ENCODE measurements at places on chromosomes 7 and 10. TPM values are rescaled to one million over a fixed set of nuclear protein-coding genes. Genes with fewer than 3 reads are reported as not detected.

GRCh38 chr7:6479067-6479466, 31.3 kb upstream of the DAGLB start:
- DNase-seq: no peak

The GPER1 gene
- not detected for total RNA-seq

DNA sequence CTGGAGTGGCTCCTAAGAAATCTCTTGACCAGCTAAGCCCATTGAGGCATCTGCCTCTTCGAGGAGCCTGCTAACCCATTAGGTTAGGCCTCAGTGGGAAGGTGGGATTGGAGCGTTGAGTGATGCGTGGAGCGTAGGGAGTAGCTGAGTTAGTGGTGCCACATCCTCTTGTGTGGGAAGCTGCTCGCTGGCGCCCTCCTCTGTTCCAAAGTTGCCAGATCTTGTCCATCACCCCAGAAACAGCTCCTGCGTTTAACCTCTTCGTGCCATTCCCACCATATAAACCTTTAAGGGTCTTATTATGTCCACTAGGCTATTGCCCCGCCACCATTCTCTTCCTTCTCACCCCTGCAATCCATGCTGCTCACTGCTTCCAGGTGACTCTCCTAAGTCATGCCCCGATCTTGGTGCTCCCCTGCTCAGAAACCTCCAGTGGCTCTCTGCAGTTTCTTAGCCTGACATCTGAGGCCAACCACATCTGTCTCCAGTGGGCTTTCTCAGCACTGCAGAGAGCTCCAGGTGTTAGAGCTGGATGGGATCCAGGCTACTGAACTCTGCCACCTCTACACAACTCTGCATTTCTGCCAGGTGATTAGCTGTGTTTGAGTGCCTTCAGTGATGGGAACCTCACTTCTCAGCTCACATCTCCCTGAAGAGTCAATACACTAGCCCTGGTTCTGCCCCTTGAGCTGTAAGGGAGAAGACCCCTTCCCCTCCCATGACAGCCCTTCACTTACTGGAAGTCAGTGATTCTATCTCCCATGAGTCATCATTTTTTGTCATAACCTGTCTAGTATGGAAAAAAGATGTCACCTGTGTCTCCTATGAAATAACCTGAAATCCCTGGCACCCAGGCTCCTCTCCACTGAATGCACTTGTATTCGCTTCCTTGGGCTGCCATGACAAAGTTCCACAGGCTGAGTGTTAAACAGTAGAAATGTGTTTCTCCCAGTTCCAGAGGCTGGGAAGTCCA, 65.0 kb upstream of the FGFR2 start:
- DNase-seq: no peak

The ST7 gene
- 4.5 TPM for total RNA-seq

- DNase-seq: peak; percentile 12
Observed at GRCh38 chr7:65798111-65799075, 74.5 kb upstream of the VKORC1L1 start.

DNA sequence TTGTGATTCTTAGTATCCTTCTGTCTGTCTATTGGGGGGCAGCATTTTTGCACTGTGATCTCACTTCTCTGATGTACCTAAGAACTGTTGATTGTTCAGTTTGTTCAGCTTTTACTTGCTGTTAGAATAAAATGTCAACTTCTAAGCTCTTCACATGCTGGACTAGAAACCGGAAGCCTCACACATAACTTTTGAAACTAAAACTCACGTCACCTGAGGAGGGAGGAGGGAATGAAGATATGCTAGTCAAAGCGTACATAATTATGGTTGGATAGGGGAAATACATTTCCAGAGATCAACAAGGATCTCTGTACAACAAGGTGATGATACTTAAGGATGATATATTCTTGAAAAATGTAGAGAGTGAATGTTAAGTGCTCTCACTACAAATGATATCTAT, 609.7 kb downstream of the INHBA start:
- DNase-seq: no peak

DNA sequence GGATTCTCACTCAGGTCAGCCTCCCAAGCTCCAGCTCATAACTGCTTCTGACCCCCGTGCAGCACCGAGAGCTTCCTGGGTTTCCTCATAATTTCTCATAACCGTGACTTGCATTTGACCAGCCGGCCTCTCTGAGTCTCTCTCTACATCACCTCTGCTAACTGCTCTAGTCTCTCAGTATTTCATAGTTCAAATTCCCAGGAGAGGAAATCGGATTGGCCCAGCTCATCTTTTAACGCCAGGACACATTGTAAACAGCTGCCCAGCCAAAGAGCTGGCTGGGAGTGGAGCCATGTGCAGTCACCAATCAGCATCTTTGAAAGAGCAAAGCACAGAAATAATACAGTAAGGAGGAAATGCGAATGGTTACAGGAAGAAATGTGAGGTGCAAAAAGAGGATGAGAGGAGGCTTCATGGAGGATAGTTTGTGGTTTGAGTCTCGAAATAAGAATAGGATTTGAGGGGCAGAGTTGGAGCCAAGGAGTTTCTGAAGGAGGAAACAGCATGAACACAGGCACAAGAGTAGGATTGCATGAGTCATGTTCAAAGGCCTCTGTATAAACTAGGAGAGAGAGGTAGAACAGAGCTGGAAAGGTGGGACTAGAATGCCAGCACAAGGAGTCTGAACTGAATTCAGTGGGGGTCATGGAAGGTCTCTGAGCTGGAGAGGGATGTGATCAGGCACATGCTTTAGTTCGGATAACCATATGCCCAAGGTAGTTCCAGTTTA, 15.2 kb upstream of the LBX1 start:
- DNase-seq: no peak

GRCh38 chr7:116417593-116418345, 81.8 kb upstream of the CAV2 start:
- DNase-seq: no peak

DNA sequence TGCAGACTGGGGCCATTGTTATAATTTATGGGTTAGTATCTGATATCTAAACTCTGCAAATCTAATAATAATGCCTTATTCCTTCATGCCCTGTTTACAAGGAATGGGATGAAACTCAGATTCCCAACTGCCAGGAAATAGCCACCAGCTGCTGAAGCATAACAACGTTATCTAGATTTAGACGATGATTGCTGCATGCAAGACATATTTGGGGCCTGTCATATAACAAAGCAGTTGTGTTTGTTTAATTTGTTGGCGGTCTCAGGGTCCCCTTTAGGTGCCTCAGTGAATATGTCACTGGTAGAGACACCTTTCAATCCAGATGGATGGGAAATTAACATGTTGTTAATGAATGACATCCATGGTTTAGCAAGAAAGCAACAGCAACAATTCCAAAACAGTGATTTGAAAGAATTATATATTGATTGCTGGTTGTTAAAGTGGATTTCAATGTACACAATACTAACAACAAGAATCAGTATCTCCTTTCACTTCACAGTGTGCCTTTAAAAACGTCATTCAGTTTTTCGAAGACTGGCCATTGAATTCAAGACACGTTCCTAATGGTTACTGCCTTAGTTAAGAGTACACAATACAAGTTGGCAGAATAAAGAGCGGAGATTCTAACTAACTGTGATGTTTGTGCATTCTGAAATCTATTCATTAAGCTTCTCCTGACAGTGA, 860.6 kb upstream of the CELF2 start:
- DNase-seq: no peak

DNA sequence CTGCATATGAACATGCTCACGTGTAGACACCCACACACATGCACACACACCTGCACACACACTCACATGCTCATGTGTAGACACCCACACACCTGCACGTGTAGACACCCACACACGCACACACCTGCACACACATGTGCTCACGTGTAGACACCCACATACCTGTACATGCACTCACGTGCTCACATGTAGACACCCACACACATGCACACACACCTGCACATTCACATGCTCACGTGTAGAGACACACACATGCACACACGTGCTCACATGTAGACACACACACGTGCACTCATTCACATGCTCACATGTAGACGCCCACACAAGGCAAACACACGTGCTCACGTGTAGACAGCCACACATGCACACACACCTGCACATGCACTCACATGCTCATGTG, 275.8 kb downstream of the PTPRN2 start:
- DNase-seq: no peak

The MYL10 gene
- total RNA-seq: not detected

DNA sequence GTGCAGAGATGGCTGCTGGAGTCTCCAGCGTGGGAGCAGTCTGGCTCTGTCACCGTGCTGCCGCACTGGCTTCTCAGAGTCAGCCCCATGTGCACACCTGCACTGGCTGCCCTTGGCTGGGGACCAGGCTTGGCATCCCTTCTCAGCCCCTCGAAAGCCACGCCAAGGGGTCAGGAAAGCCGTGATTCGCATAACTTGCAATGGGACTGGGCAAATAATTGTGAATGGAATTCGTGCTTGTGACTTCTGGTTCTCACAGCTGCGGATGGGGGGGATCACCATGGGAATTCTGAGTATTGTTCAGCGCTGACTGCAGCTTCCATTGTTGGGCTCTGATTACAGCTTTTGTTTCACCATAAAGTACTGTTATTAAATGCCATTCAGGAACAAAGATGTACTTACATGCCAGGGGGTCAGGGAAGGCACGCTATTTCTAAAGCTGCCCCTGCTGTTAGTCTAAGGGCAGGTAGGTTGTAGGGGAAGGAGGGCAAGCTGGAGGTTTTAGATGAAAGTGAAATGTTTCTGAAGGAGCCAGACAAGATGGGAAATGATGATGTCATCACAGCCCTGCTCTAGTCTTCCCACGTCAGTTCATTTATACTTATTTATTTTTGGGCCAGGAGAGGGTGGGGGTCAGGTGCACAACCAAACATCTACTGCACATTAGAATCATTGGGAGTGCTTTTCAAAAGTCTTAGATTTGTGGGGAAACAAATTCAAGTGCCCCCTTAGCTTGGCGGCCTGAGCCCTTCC, 5.8 kb upstream of the PLEKHA1 start:
- no peak for DNase-seq

DNA sequence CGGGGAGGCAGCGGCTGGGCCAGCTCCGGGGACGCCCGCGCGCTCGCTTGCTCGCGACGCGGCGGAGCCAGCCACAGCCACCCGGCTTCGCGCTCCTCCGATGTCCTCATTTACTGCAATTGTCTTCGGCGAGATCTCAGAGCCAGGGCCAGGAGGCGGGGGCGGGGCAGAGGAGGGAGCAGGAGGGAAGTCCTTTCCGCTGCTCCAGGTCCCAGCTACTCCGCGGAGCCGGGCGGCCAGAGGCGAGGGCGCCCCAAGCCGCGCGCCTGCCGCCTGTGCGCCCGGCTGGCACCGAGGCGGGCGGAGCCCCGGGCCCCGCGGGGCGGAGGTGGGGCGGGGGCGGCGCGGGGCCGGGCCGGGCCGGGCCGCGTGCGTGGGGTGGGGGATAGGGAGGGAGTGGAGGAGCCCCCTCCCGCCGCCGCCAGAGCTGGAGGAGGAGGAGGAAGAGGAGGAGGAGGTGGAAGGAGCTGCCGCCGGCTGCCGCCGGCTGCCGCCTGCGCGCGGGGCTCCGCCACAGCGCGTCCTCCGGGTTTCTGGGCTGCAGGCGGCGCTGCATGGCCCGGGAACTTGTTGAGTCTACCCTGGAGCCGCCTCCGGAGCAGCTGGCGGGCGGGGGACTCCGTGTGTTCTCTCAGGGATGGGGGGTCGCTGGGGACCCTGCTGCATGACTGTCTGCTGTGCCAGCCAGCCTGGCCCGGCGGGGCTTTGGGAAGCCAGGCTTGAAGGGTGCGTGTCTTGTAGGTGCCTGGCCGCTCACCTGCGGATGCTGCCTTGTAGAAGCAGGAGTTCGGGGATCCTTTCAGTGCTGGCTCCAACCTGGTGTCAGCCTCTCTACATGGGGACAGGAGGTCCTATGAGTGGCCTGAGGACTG, at the start of gene INSYN2A:
Gene INSYN2A (minus strand): TSS at position 310 of the 872 bp plus-strand sequence. CDS start 20,196 bp downstream, outside the sequence.
- DNase-seq: no peak

- no peak for DNase-seq
Observed at GRCh38 chr7:132270517-132270916, 305.8 kb downstream of the PLXNA4 start.

The TMEM236 gene
- total RNA-seq: 0.05 TPM

The RBP3 gene
- total RNA-seq: not detected

- no peak for DNase-seq
Observed at GRCh38 chr10:126147866-126148587, 240.2 kb downstream of the ADAM12 start.

DNA sequence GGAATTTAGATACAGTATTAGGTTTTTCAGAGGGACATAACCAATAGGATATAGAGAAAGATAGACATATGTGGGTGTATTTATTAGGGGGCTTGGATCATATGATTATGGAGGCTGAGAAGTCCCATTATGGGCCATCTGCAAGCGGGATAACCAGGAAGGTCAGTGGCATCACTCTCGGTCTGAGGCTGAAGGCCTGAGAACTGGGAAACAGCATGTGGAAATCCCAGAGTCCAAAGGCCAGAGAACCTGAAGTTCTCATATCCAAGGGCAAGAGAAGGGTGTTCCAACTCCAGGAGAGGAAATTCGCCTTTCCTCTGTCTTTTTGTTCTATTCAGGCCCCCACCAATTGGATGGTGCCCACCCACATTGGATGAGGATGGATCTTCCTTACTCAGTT, 180.7 kb downstream of the POU6F2 start:
- DNase-seq: no peak

The PNLIPRP1 gene
- not detected for total RNA-seq

The GRM3 gene
- total RNA-seq: not detected

GRCh38 chr7:25289518-25289917, 61.2 kb upstream of the NPVF start:
- no peak for DNase-seq

The GHRHR gene
- total RNA-seq: not detected

DNA sequence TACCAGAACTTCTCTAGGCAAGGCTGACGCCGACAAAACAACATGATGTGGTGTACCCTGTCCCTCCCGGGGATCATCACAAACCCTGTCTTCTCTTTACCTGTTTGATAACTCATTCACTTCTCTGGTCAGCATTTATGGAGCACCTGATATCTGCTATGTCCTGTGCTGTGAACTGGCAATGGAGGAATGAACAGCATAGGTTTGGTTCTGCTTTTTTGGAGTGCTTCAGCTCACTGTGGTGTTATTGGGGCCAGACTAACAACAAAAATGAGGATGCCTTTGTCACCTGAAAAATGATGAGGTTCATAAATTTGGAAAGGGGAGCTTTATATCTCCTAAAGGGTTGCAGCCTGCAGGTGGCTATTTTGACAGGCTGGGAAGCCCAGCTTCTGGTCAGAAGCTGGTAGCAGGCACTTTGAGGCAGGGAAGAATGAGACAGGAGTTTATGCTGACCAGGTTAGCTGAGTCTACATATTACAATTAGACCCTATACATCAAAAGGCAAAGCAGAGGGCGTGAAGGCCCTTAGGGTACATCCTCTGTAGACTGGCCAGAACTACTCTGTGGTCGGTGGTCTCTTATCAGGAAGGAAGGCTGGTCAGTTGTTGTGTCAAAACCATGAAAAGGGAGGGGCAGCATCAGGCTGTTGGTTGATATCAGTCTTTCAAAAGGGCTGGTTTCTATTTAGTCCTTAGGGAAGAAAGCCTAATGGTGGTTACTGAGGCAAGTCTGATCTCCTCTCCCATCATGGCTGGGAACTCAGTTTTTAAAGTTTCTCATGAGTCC, 42.3 kb downstream of the SH2D4B start:
- DNase-seq: no peak

DNA sequence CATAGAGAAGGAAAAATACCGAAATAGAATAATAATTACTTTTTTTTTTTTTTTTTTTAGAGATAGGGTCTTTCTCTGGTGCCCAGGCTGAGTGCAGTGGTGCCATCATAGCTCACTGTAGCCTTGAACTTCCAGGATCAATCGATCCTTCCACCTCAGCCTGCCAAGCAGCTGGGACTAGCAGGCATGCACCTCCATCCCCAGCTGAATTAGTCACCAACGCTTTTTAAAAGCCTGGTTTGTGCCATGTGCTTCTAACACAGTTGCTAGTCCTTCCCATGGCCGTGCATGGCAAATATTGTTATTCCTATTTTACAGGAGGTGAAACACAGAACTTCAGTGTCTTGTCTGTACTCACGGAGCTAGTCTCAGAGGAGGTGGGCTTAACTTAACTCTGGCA, 23.2 kb downstream of the LYZL2 start:
- no peak for DNase-seq
